ENCODE measurements at places on chromosomes 16 and 17.

GRCh38 chr16:50313596-50314478 lies 47.5 kb downstream of the ADCY7 start:
- no peak for DNase-seq

GRCh38 chr16:57235128-57236021 lies 9.7 kb upstream of the ARL2BP start:
- DNase-seq: no peak

GRCh38 chr16:25256695-25257469 lies 763 bp downstream of the ZKSCAN2 start:
- no peak for DNase-seq

- peak; percentile 33 for DNase-seq
These were observed 858 bp downstream of the SKAP1 start for GRCh38 chr17:48429156-48429555.

- no peak for DNase-seq
These were observed 250.0 kb downstream of the ABCC12 start for GRCh38 chr16:47905771-47906170.

DNA sequence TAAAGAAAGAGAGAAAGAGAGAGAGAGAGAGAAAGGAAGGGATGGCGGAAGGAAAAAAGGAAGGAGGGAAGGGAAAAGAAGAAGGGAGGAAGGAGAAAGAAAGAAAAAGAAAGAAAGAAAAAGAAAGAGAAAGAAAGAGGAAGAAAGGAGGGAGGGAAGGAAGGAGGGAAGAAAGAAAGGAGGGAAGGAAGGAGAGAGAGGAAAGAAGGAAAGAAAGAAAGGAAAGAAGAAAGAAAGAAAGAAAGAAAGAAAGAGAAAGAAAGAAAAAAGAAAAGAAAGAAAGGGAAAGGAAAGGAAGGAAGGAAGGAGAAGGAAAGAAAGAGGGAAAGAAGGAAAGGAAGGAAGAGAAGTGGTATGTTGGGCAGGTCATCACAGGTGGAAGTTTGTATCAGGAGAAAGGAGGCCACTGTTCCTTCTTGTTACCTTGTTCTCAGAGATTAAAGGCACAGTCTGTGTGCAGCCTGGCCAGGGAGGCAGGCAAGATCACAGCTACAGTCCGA lies 19.3 kb downstream of the SLC35G3 start:
- DNase-seq: no peak

DNA sequence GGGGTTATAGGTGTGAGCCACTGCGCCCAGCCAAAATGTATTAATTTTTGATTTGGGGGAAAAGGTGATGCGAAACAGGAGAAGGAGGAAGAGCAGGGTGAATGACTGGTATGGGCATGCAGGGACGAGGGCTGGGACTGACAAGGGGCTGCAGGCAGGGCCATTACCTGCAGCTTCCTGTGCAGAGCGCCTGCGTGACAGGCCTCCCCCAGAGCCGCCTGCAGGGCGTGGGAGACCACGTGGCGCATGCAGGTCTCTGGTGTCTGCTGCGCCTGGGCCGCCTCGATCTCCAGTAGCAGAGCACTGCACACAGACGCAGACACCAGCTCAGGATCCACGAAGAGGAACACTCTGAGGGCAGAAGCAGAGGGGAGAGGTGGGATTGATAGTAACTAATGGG lies 32.4 kb downstream of the PIK3R6 start:
- no peak for DNase-seq

- DNase-seq: no peak
These were observed 27.5 kb downstream of the ZCCHC14 start for GRCh38 chr16:87465306-87465705.

GRCh38 chr16:9595393-9595792 lies 503.9 kb downstream of the HAPSTR1 start:
- DNase-seq: no peak

DNA sequence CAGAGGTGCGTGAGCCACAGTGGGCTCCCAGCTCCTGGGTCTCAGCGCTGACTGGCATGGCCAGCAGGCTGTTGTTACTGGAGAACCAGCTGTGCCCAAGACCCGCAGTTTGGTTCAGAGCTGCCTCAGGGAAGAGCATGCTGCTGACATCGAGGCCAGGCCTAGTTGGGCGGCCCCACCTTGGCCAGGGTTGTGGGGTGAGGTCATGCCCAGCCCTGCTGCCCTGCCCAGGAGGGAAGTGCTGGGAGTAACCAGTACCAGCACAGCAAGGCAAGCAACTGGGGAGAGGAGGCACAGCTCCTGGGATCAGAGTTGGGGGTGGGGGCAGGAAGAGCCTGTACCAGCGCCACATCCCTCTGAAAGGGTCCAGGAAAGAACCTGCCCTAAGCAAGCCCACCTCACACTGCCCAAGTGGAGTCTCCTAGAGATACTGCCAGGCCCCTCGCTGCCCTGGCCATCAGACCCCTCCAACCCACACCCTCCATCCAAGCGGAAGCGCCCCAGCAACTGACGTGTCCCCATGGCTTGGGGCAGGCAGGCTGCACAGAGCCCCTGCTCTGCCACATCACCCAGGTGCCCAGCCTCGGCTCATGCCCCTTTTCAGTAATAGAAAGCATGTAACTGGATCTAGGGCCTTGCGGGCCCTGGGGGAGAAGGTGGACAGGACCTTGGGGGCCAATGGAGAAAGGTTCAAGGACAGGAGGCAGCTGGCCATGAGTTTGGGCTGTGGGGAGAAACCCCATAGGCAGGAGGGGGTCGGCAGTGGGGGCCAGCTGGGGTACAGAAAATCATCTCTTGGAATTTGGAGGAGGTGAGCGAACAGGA lies 990 bp downstream of the DOK4 start:
- no peak for DNase-seq

Measured in activated T-cell treated with anti-CD3 and anti-CD28 coated beads for 24 hours (primary cell).